SK-N-DZ (cell line): ENCODE measurements at places on chromosomes 2 and 18.

DNA sequence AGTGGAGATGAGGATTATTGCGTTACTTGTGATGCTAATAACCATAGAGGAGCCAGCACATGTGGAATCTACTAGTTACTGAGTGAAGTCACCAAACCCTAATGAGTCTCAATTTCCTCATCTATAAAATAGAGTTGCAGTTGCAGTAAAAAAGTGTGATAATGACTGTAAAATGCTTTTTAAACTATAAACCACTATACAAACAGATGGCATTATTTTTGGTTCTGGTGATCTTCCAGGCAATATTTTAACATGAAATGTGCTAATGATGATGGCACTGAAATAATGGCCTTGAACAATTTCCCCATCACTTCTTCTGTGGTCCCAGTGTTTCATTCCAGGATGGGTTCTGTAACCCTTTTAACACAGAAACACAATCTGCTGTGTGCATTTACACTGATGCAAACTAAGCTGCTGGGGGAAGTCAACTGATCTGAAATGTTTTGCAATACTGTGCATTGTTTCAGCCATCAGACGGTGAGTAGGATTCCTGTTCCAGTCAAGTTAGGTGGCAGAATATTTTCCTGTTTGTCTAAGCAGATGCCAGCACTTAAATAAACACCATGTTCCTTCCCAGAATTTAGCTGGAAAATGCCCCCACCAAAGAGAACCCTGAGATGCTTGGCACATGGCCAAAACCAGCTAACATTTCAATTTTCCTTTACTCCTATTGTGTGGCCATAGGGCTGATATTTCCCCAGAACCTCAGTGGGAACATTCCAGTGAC, 52.6 kb downstream of the TACR1 start:
- DNase-seq, result no peak

- no peak for DNase-seq
Measured at GRCh38 chr2:214543386-214543955, 132.6 kb downstream of the VWC2L start.

DNA sequence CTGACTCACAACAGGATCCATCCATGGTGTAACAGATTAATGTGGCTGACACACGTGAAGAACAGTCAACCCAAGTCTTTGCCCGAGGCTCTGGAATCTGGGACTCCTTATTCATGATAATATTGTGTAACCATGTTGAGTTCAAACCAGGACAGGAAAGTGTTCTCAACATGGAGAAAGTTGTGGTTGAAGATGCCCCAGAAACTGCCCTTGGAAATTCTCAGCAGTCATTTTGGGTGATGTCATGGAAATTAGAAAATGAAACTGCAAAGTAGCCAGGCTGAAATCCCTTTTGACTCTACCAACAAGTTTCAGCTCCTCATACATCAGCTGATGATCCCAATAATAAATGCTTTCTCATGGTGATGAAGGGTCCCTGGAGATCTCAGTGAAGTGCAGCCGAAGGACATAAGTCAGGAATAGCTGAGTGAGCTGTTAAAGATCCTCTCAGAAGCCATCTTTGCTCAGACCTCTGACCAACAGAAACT, 307.7 kb downstream of the TNS1 start:
- DNase-seq, result no peak

DNA sequence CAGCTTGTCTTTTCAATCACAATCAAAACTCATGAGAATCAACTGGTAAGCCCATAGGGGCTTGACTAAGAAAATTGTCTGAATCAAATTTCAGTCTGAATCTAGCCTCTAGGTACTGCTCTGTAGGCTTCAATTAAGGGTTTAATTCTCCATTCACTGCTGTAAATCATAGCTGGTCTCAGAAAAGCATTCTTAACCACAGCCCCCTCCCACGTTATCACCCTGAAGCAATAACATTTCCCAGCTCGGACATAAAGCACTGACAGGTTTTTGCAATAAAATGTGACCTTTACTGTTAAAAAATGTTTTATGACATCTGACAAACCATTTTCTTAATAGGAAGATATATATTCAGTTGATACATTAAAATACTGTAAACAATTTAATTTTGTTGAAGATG, 55.0 kb downstream of the LRP1B start:
- no peak for DNase-seq

DNA sequence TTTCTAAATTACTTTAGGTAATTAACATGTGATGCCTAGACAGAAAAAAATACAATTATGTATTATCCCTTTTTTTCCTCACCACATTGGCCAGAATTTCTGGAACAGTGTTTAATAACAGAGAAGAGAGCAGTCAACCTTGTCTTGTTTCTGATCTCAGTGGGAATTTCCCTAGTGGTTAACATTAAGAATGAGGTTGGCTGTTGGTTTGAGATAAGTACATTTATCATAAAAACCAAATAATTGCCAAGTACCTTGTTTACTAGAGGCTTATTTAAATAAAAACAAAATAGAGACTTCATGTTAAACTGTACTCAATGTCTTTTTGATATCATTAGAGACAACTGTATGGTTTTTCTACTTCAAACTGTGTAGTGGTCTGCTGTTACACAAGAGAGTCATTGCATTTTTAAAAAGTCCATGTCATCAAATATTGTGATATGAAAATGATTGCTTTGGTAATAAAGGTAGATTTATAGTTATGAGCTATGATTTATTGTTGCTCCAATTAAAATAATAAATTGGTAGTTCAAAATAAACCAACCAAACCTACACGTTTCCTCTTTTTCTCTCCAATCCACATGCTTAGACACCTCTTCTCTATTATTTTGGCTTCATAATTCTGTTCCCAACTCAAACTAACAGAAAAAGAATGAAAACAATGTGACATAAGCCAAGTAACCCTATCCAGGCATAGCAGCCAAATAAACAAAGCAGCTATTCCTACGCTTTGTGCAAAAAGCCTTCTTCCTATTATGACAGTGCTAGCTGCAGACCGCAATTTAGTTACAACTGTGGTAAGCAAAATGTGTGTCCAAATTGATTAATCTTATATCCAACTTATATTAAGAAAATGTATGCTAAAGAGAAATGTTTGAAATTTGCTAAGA, 20.9 kb upstream of the TANK start:
- no peak for DNase-seq
